ENCODE measurements at places on chromosomes 13 and 19. TPM values are rescaled to one million over a fixed set of nuclear protein-coding genes. Genes with fewer than 3 reads are reported as not detected.

The TNNI3 gene
- total RNA-seq, result not detected

The GRIN2D gene
- total RNA-seq, result 0.17 TPM

- DNase-seq, result no peak
Observed at GRCh38 chr19:15432018-15432494, 13.3 kb upstream of the AKAP8L start.

DNA sequence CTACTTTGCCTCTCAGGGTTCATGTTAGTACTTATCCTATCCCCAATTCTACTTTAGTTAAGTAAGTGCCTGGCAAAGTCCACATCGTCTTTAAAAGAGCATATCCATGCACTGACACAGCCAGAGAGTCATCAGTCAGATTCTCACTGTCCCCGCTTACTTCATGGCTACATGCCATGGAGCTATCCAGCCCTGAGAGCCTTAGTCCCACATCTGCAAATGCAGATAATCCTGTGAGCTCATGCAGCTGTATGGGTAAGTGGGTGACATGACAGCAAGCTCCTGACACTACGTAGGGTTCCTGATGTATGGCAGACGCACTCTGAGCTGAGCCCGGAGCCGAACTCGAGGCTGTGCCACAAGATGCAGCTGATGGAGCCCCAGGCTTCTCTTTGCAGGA lies 661.5 kb downstream of the LIG4 start:
- no peak for DNase-seq

DNA sequence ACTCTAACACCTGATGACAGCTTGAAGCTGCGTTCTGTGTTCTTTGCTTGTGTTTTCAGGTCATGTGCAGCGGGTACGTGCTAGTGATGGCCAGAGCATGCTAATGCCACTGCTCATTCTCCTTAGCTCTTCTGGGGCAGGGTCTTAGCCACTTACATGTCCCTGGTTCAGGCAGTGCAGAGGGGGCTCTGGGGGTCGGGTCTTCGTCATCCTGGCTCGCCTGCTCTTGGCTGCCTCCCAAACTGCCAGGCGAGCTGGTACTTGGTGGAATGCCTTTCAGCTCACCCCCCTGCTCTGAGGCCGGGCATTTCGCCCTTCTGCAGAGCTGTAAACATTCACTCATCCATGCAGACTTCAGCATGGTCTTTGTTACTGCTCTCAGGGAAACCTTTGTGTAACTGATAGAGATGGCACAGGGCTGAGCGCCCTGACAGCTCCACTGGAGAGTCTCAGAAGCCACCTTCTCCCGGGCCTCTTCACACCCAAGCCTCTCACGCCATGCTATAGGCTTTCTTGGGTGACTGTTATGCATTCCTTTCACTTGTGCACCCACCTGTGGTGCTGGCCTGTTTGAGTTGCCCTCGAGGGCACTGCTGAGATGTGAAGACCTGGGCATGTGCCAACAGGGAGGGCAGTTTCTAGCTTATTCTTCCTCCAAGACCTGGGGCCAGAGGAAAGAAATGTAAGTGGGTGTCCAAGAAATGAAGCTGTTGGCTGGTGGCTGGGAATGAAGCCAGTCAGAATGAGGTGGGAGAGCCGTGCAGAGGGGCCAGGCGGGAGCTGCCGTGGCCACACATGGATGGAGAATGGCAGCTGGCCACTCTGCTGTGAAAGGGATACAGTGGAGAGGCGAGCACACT lies 24.4 kb downstream of the FAM124A start:
- no peak for DNase-seq

GRCh38 chr13:78341032-78341431 lies 262.3 kb downstream of the POU4F1 start:
- no peak for DNase-seq

Data from activated T-helper 1 cell treated with anti-CD3 and anti-CD28 coated beads, Interleukin-12 subunit alpha, Interleukin-12 subunit beta, Interleukin-2, Interleukin-4 antibody, amounts not matched to agents 30 ng/mL and 10 ng/mL and 1 ng/mL, durations not matched to agents 14 hours and 24 hours and 36 hours (primary cell).